Lung microvascular endothelial cell (primary cell): ENCODE measurements at places on chromosomes 1 and 21. TPM values are rescaled to one million over a fixed set of nuclear protein-coding genes. Genes with fewer than 3 reads are reported as not detected.

The KCND3 gene
- 0.20 and 0.44 TPM in 2 replicates for total RNA-seq

The AXDND1 gene
- under 0.01 TPM in 1 of 2 replicates, not detected in the other for total RNA-seq

The B3GALT5 gene
- not detected in 2 replicates for total RNA-seq

The AMY2A gene
- total RNA-seq, result not detected in 2 replicates

GRCh38 chr1:114377356-114377755 is 133.6 kb downstream of the TRIM33 start:
- no peak for DNase-seq

DNA sequence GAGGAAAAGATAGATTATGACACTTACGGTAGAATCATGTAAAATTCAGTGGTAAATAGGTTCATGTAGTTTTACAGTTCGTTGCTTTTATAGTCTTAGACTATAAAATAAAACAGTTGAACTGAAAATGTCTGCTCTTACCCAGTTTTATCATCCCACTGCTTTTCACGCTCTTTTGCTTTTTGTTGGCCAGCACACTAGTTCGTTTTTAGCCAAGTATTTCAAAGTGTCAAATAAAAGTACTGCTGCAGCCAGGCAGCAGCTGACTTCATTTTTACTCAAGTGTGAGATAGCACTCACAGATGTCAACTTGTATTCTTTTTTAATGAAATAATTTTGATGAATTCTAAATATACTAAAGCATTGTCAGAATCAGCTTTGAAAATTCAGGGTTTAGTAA is 18.5 kb upstream of the BTG3 start:
- DNase-seq, result no peak

- DNase-seq, result peak; percentile 29
These were observed 27.9 kb downstream of the S1PR1 start for GRCh38 chr1:101264697-101265096.

The RGL1 gene
- 16.1 and 19.8 TPM in 2 replicates for total RNA-seq

DNA sequence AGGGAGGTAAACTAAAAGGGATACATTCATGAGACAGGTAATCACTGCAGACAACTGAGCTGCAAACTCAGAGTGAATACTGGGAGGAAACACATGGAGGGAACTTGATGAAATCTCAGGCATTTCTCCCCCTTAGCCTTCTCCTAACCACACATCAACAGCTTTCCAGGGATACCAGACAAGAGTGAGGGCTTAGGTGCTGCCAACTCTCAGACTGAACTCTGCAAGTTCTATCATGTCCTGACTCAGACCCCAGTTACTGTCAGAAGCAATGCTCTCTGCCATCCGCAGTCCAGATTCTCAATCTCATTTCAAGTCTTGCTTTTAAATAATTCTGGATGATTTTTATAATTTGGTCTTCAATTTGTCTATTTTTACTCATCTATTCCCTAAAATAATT is 267.3 kb downstream of the LTN1 start:
- no peak for DNase-seq

GRCh38 chr1:25634066-25634465 is 17.5 kb downstream of the MAN1C1 start:
- DNase-seq, result no peak

DNA sequence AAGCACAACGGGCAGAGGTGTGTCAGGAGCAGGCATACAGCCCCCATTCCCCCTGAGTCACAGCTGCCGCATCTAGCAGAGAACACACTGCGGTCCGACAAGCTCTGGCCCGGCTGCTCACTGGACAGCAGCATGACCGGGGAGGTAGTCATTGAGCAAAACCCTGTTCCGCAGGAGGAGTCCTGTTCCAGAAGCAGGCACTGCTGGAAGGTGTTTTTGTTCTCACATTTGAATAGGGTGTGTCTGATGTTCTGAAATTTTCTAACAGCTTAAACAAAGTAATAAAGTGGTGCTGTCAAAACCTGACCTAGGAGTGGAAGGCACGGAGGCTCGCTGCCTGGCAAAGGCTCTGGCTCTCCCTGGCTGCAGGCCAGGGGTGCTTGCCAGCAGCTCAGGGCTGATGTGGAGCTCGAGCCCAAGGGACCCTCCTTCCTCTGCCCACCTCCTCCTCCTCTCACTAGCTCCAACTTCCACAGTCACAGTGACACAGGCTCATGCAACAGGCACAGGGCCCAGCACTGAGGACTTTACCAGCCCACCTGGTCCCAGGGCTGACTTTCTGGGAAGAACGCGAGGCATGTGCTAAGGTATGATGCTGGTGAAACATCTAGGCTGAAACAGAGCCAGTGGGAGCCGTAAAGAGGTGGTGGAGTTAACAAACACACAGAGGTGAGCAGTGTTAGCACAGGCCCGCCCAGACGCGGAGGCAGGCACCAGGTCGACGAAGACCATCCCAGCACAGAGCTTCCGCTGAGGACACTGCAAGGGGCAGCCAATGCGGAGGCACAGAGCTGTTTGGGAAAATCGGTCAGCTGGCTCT is 118.6 kb upstream of the IFFO2 start:
- DNase-seq, result no peak

DNA sequence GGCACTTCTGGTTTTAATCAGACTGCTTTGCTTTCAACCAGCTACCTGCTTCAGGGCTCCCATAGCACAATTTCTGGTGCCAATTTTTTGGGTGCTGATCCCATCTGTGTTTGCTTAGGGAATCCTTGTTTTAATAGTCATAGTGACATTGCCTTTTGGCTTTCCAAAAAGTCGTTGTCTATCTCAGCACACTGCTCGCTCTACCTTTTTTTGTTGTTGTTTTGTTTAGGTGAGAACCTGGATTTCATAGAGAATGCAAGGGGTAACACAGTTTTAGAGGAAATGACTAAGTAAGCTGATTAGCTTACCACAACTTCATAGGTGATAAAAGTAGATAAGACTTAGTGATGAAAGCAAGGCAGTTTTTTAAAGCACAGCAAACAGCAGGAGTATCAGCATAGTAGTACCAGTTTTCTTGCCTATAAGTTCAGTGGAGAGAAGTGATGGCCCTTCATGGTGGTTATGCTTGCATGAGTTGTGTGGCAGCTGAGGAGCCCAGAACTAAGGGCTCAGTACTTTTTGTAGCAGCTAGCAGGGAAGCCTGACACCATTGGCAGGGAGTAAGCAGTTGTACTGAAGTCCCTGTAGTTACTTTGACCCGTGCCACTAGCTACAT is 31.3 kb downstream of the NEK7 start:
- no peak for DNase-seq

DNA sequence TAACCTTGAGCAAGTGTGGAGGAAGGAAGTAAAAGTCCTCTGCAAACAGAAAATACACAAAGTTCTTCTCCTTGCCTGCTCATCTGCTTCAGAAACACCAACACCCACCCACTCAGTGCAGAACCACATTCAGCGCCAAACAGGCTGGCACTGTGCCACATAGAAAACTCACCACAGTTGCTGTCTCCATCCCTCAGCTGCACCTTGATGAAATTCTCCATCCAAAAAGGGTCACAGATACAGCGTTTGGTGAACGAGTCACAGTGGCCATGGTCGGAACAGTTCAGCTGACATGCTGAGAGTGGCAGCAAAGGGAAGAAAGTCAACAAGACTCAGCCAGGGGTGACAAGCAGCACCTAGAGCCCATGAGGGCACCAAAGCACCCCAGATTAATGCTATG is 114.5 kb downstream of the KIAA0319L start:
- no peak for DNase-seq

The BARHL2 gene
- not detected in 2 replicates for total RNA-seq

DNA sequence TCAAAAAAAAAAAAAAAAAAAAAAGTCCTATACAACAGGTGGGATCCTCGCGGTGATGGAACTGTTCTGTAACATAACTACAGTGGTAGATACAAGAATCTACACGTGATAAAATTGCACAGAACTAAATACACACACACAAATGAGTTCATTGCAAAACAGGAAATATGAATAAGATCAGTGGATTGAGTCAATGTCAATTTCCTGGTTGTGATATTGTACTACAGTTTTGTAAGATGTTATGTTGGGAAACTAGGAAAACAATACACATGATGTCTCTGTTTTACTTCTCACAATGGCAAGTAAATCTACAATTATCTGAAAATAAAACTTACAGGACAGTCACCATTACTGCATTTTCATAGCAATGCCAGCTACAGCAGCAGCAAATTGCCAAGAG is 59.8 kb downstream of the ITGB3BP start:
- peak; percentile 92 for DNase-seq

The ARID4B gene
- 30.1 and 43.8 TPM in 2 replicates for total RNA-seq

The DHRS3 gene
- total RNA-seq, result 83.5 and 150 TPM in 2 replicates

DNA sequence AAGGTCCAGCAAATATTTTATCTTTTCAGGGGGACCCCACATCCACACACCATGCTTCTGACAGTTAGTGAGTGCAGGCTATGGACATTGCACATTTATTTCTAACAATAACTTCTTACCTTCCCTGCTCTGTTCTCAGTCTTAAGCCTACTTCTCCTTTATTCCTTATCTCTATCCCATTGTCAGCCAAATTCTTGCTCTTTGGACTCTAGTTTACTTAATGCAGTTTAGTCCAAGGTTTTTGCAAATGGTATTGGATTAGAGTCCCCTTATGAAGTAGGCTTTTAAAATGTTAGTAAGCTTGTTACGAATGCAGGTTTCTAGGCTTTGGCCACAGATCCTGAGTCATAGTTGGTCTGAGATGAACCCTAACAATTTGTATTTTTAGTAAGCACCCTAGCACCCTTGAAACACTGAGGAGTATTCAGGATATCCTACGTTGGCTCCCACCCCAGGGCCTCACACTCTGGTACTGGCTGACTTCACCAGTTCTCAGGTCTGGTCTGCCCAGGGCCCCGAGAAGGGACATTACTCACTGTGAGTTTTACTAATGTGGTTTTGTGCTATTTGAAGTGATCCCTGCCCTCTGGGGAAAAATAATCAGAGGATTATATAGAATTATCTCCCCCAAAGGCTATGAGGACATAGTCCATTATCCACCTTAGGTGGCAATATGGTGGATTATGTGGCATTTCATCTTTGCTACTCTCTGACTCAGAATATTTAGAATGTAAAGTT is 239.5 kb downstream of the TGFB2 start:
- peak; percentile 41 for DNase-seq

DNA sequence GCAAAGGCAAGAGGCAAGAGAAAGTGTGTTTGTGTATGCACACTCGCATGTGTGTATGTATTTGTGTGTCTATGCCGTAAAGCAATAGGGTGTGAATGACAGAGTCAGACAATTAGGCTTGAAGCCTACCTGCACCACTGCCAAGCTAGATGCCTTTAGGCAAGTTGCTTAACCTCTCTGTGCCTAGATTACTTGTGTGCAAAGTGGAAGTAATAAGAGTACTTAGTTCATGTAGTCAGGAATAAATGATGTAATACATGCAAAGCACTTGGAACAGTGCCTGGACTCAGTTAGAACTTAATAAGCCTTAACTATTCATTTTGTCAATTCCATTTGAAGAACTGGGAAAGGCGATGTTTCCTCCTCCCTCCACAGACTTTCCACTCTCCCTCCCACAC is 31.7 kb downstream of the LAMB3 start:
- no peak for DNase-seq
